ENCODE measurements at places on chromosomes 5 and 9.

DNA sequence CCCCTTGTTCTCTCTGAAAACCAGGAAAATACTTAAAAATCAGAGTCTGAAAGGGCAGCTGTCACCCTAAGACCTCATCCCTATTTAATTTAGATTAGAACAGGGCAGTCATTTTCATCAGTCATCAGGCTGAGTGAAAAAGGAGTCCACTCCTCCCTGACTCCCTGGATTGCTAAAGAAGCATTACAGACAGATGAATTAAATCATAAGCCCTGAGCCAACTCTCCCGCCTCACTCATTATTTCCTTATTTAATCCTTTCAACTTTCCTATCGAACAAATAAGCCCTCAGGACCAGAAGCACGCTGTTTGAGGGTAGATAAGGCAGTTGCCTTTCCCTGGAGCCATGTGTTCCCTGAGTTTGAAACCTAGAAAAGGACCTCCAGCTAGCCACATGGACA is 201.9 kb upstream of the ANKRD55 start:
- no peak for DNase-seq

DNA sequence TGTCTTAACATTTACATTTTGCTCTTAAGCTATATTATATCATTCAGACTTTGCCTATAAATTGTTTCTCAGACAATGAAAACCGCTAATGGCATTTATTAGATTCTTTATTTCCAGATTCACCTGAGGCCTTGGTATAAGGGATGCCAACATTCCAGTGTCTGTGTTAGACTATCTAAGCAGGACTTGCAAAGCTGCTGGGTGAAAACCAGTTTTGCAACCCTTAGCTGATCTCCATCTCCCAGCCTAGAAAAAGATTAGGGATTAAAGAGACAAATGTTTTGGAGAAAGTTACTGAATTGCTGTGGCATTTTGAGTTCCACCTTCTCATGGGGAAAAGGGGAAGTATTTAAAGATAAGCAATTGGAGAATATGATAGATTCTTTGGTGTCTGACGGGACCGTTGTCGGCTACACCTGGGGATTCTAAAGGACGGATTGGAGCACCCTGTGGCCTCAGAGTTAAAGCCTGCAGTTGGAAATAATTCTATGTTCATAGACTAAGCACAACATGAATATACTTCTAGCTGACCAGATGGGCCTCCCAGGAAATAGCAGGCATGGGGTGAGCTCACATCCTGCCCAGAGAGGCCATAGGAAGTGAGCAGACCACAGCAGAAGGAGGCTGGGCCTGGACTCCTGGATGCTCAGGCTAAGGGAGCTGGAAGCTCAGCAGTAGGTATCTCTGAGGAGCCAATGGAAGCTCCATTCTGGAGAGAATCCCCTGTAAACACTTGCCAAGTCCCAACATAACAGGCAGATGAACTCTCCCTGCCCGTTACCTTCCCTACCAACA is 21.8 kb downstream of the ENTREP1 start:
- DNase-seq: no peak

DNA sequence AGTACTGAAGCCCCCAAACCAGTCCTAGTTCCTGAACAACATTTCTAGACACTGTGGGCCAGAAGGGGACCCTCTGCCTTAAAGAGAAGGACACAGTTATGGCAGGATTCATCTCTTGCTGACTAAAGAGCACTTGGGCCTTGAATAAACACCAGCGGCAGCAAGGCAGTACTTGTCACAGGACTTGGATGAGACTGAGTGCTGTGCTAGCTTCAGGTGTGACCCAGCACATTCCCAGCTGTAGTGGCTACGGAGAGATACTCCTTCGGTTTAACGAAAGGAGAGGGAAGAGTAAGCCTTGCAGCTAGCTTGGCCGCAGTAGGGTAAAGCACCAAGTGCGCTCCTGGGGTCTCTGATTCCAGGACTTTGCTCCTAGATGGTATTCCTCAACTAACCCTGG is 10.9 kb upstream of the STX17 start:
- no peak for DNase-seq

GRCh38 chr5:135986401-135986800 is 31.6 kb upstream of the LECT2 start:
- DNase-seq: no peak

GRCh38 chr9:28206280-28206679 is 633.0 kb upstream of the C9orf72 start:
- no peak for DNase-seq

DNA sequence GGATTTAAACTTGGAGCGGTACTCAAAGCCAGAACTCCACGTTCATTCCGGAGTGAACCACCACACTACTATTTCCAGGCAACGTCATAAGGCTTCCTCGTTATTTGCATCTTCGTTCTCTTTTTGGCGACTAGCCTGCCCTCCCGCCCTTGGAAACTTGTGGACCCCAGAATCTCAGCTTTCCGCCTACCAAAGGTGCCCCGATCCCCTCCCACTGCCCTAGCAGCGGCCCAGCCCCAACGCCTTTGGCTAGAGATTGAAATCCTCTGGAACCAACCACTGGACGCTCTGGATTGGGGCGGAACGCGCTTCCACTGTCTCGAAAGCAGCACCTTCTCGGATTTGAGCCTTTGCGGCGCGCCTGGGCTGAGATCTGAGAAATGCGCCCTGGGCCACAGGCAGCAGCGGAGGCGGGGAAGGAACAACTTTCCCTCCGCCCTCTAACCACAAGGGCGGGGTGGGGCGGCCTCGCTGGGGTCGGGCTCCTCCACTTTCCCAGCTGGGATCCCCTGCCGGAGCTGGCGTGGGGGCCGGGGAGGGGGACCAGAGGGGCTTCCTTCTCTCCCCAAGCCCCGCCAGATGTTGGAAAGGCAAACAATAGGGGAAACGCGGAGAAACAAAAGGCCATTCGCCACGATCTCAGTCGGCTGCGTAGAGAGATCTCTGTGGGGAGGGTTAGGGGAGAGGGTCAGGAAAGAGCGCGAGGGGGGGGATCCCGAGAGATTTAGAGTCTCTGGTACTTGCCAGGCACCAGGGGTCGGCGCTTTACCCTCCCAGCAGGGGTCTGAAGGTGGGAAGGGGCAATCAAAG is 1.3 kb downstream of the MOB3B start:
- no peak for DNase-seq

GRCh38 chr9:74910036-74910435 is 22.3 kb upstream of the TRPM6 start:
- DNase-seq: no peak
